ENCODE measurements at places on chromosomes 13 and 19. TPM values are rescaled to one million over a fixed set of nuclear protein-coding genes. Genes with fewer than 3 reads are reported as not detected.

- H3K4me1 ChIP-seq: peaks cover 19% of the 10 kb centered on the region
- peak overlapping the region; percentile 99 for H3K27ac ChIP-seq
- peaks cover 11% of the 10 kb centered on the region for H3K36me3 ChIP-seq
- H3K4me3 ChIP-seq: peak overlapping the region; percentile 95
- no peak for DNase-seq
Measured at GRCh38 chr13:80340651-80341100, 250 bp downstream of the SPRY2 start.

DNA sequence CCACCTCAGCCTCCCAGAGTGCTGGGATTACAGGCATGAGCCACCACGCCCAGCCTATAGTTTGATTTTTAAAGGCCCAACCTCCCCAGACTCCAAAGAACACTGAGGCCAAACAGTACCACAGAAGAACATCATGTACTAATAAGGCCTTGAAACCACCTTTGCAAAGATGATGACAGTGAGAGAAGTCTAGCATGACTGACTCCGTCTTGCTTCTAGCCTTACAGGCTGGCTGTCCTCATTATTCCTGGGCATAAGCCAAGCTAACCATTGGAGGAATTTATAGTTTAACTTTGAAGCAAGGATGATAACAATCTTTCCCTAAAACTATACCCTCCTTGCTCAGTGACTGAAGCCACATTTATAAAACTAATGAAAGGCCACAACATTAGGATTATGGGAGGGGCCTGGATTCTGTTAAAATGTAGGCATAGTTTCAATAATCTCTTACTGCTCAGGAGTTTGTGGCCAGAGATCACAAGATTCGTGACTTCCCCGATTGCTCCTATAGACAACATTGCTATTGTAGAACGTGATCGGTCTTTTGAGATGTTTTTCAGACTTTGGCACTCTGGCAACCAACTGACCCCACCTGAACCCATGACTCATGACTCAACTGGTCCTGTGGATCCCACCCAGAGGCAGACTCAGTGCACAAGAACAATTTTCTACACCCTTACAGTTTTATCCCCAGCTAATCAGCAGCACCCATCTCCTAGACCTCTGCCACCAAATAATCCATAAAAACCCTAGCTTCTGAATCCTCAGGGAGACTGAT, 17.6 kb downstream of the GPR42 start:
- H3K27me3 ChIP-seq: no peaks in the 10 kb centered on the region
- no peak overlapping the region for H3K27ac ChIP-seq
- no peak for DNase-seq

- H3K36me3 ChIP-seq: no peaks in the 10 kb centered on the region
- H3K27ac ChIP-seq: peak overlapping the region; percentile 79
- no peaks in the 10 kb centered on the region for H3K27me3 ChIP-seq
- peaks cover 21% of the 10 kb centered on the region for H3K4me1 ChIP-seq
- DNase-seq: no peak
- H3K4me3 ChIP-seq: peak overlapping the region; percentile 83
Measured at GRCh38 chr19:46426035-46426505, 2.7 kb downstream of the PNMA8C start.

GRCh38 chr19:13078381-13078780, 24.3 kb downstream of the LYL1 start:
- no peak overlapping the region for H3K4me3 ChIP-seq
- DNase-seq: no peak
- peaks cover 71% of the 10 kb centered on the region for H3K4me1 ChIP-seq

The PABPC3 gene
- total RNA-seq: 0.09 TPM

Data from muscle of leg (tissue), 16 donors.